ENCODE measurements at places on chromosomes 1 and 21.

- no peak for DNase-seq
These were observed 63.4 kb upstream of the PSEN2 start for GRCh38 chr1:226806988-226807387.

GRCh38 chr1:222079566-222079965, 337.7 kb upstream of the DUSP10 start:
- no peak for DNase-seq

GRCh38 chr1:116907351-116907750, 2.4 kb upstream of the PTGFRN start:
- DNase-seq = no peak

DNA sequence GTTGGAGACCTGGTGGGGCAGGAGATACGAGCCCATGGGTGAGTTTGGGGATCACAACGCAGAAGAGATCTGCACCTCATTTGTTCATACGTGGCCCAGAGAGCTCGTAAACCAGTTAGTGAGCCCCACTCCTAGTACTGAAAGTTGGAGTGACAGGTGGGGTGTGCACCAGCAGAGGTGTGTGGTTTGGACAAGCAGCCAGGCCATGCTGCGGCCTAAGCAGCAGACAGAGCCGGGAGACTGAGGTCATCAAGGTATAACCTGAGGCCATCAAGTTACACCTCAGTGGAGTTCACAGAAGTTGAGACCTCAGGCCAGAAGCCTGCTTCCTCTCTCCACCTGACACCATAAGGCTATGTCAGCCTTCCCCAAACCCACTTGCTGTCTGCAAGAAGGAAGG, 27.6 kb downstream of the KCNJ6 start:
- DNase-seq = no peak

DNA sequence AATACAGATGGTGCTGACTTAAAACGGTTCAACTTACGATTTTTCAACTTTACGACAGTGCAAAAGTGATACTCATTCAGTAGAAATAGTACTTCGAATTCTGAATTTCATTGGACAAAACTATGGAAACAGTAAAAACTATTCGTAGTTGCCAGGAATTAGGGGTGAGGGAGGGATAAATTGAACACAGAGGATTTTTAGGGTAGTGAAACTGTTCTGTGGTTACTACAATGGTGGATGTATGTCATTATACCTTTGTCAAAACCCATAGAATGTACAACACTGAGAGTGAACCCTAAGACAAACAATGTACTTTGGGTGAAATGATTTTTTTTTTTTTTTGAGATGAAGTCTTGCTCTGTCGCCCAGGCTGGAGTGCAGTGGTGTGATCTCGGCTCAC, 7.5 kb downstream of the DDR2 start:
- DNase-seq = no peak

DNA sequence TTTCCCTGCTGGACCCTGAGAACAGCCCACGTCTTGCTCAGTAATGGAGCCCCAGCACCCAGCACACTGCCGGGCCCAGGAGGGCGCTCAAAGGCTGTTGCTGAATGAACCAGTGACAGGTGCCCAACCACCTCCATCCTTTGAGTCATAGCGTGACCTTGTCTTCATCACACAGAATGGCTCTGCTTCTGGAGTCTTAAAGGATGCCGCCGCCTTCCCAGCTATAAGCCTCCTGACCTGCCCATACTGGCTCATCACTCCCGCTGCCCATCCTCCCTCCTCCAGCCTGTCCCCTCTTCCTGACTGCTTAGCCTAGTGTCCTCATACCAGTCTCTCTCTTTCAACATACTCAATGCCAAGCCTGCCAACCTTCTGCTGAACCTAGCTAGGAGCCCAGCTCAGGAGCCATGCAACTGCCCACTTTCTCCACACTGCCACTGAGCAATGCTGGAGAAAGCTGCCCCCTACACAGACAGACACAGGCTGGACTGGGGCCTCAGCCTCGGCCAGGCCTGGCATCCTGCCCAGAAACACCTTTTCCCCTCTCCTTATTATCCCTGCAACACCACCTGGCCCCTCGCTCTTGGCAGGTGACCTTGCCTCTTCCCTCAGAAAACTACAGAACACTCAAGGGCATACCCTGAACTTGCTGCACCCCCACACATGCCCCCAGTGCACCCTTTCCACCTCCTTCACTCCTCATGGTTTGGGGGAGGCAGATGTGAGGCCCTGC, 14.1 kb downstream of the TTC39A start:
- DNase-seq = no peak

- DNase-seq = peak; percentile 67
These were observed 38.4 kb downstream of the TAS1R2 start for GRCh38 chr1:18820791-18821641.

DNA sequence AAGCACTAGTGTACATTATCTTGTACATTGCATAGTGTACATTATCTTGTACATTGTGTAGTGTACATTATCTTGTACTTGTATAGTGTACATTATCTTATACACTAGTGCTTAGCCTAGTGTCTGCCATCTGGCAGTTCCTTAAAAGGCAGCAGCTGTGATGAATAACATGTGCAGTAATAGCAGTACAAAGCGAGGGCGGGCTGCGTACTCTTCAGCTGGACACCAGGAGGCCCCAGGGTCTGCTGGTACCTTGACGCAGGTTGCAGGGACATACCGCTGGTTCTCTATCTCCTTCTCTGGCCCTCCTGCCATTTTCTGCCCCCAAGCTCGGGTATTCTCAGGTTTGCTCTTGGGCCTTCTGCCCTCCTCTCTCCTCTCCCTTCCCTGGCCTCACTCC, 149.6 kb downstream of the SEC16B start:
- no peak for DNase-seq

GRCh38 chr1:60956520-60956919, 125.8 kb upstream of the NFIA start:
- no peak for DNase-seq

- no peak for DNase-seq
These were observed 7.1 kb upstream of the ZNF678 start for GRCh38 chr1:227556288-227556687.

GRCh38 chr1:98931128-98931835, 73.4 kb downstream of the PLPPR5 start:
- DNase-seq = no peak

DNA sequence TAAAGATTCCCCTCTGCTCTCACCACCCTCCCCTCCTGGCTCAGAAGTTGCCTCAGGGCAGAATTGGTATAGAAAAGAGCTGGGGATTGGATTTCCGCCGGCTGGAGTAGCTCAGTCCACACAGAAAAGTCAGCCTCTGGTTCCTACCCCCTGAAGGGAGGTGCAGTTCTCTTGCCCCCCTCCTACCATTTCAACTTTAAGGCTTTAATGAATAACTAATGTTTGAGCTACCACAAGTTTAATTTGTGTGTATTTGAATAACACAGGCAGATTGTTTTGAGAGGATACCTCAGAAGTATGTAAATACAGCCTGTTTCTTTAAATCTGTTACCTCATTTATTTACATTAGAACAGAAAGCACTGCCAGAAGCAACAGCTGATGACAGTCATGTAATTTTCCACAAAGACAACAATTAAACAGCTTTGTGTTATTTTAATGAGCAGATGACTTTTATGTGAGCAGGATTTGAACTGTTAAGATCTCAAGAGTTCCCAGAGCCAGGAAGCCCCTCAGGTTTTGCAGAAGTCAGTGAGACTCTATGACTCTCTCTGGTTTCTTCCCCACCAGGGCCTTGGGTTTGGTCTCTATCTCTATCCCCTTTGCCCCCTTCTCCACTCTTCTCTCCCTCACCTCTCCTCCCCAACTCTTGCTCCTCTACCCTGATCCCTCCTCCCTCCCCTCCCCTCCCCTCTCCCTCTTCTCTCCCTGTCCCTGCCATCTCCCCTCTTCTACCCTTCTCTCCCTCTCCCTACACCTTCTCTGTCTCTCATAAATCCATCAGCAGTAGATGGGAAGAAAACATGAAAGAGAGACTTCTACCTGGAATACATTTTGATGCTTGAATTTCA, 26.3 kb downstream of the DUSP10 start:
- DNase-seq = no peak

- no peak for DNase-seq
These were observed 3.2 kb upstream of the ADIPOR1 start for GRCh38 chr1:202961220-202961880.

- no peak for DNase-seq
These were observed 475.7 kb downstream of the USP25 start for GRCh38 chr21:16205527-16205926.

DNA sequence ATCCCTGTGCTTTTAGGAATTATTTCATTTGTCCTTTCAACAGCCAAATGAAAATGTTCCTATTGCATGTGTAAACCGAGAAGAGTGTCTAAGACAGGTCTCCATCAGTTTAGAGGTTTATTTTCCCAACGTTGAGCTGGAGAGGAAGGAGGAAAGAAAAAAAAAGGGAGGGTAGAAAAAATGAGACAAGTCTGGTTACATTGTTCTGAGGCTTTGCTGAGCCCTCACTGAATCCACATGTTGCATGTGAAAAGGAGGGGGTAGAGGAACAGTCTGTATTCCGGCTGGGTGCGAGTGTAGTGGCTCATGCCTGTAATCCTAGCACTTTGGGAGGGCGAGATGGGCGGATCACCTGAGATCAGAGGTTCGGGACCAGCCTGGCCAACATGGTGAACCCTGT, 19.2 kb upstream of the PDIK1L start:
- no peak for DNase-seq

GRCh38 chr1:10424034-10424433, 6.2 kb upstream of the CENPS start:
- no peak for DNase-seq

DNA sequence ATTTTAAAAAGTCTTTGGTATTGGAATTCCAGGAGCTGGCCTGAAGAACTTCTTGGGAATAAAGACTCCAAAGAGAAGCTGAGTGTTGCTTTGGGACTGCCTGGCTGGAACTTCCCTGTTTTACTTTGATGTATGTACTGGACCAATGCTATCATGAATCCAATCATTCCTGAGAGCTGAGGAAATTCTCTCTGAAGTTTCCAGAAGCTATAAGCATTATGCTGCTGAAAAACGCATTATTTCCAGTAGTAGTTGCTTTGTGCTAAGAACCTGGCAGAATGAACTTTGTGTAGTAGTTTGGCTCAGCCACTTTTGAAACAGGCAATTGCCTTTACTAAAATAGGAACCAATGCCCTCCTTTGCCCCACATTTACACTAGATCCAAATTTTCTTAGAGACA, 260.7 kb downstream of the HLX start:
- no peak for DNase-seq

- peak; percentile 12 for DNase-seq
These were observed 51.2 kb downstream of the SIPA1L2 start for GRCh38 chr1:232578651-232579195.

GRCh38 chr1:921011-921837, 2.5 kb upstream of the SAMD11 start:
- peak; percentile 75 for DNase-seq

GRCh38 chr1:237901299-237901934, 10.7 kb upstream of the ZP4 start:
- peak; percentile 56 for DNase-seq

DNA sequence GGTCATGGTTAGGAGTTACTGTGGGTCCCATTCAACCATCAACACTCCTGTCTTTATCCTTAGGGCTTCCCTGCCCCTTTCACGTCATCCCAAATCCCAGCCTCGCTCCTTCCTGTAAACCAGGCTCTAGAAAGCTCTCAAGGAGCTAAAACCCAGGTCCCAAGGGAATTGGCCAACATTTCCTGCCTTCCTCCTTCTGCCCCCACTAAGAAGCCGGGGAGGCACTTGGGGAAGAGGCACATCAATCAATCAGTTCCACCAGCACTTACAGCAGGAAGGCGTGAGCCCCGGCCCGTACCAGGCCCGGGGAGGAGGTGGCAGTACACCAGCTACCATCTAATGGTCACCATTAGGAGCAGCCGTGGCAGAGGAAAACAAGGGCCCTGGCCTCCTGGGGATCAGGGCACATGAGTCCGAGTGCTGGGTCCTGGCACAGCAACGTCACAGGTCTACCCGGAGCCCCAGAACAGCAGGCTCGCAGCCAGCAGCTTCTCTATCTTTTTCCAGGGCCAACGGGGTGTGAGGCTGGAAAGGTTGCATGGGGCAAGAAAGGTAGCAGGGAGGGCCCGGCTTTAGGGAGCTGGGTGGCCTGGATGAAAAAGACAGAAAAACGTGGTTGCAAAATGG, 108.6 kb downstream of the CASZ1 start:
- DNase-seq = no peak

- peak; percentile 11 for DNase-seq
These were observed 6.6 kb downstream of the KRTAP10-8 start for GRCh38 chr21:44618504-44618903.

GRCh38 chr1:205497351-205497750, 7.1 kb upstream of the CDK18 start:
- no peak for DNase-seq

- DNase-seq = peak; percentile 47
These were observed 1.0 kb downstream of the EGLN1 start for GRCh38 chr1:231420959-231421545.

- peak; percentile 83 for DNase-seq
These were observed 78.6 kb upstream of the SOD1 start for GRCh38 chr21:31580866-31581276.

GRCh38 chr1:107933736-107934135, 31.2 kb downstream of the VAV3 start:
- DNase-seq = no peak

All from hematopoietic multipotent progenitor cell treated with erythropoietin and hydrocortisone succinate and interleukin-3 and kit ligand, for 6 days (in vitro differentiated cells).